ENCODE measurements at places on chromosomes 5 and 9.

- H3K4me3 ChIP-seq, result no peak overlapping the region
- no peaks in the 10 kb centered on the region for H3K4me1 ChIP-seq
- no peak overlapping the region for H3K27ac ChIP-seq
- DNase-seq, result no peak
Measured at GRCh38 chr5:112576298-112576925, 157.3 kb upstream of the EPB41L4A start.

GRCh38 chr9:89664896-89665329 is 60.1 kb downstream of the GADD45G start:
- peaks cover 2% of the 10 kb centered on the region for H3K27me3 ChIP-seq
- H3K36me3 ChIP-seq, result peaks cover 4% of the 10 kb centered on the region
- H3K4me1 ChIP-seq, result peaks cover 36% of the 10 kb centered on the region
- no peak for DNase-seq

DNA sequence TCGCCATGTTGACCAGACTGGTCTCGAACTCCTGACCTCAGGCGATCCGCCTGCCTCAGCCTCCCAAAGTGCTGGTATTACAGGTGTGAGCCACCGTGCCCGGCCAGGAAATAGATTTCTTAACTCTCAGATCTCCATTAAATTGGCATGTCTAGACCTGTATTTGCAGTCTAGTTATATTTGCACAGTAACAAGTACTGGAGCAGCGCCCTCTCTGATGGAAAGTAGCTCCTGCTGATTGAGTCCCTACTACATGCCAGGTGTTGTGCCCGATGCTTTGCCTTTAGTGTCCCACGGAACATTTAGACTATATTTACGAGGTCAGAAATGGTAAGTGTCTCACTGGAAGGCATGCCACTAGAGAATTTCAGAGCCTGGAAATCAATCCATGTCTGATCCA is 15.8 kb upstream of the TMED9 start:
- no peaks in the 10 kb centered on the region for H3K36me3 ChIP-seq
- no peak overlapping the region for H3K4me3 ChIP-seq
- no peaks in the 10 kb centered on the region for H3K4me1 ChIP-seq
- H3K27me3 ChIP-seq, result peaks cover 2% of the 10 kb centered on the region
- H3K27ac ChIP-seq, result no peak overlapping the region

DNA sequence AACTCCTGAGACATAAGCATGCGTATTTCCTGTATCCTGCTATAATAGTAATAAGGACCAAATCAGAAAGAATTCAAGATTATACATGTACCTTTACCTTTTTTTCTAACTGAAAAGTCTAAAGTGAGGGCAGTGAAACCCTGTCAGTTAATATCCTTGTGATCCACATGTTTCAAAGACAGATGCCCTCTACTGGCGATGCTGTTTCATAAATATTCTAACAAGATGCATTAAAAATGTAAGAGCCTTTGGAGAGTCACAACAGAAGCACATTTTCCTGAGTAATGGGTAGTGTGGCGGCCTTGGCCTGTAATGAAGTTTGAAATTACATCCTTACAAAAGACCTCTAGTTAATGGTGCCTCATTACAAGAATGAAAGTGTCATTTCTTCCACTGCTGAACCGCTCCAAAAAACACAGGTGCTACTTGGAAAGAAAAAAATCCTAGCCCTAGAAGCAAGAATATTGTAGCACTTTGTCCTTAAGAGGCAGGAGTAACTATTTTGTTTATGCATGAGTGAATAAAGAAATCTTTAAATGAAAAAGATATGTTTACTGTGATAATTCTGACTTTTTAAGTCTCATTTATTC is 232.6 kb downstream of the EPB41L4A start:
- no peak overlapping the region for H3K4me3 ChIP-seq
- H3K27ac ChIP-seq, result no peak overlapping the region
- peaks cover 25% of the 10 kb centered on the region for H3K27me3 ChIP-seq
- no peaks in the 10 kb centered on the region for H3K36me3 ChIP-seq
- no peaks in the 10 kb centered on the region for H3K4me1 ChIP-seq

All from activated T-helper 1 cell treated with anti-CD3 and anti-CD28 coated beads, Interleukin-12 subunit alpha, Interleukin-12 subunit beta, Interleukin-2, Interleukin-4 antibody, amounts not matched to agents 30 ng/mL and 10 ng/mL and 1 ng/mL, durations not matched to agents 14 hours and 24 hours and 36 hours (primary cell).